ENCODE measurements at places on chromosomes 11 and 22.

DNA sequence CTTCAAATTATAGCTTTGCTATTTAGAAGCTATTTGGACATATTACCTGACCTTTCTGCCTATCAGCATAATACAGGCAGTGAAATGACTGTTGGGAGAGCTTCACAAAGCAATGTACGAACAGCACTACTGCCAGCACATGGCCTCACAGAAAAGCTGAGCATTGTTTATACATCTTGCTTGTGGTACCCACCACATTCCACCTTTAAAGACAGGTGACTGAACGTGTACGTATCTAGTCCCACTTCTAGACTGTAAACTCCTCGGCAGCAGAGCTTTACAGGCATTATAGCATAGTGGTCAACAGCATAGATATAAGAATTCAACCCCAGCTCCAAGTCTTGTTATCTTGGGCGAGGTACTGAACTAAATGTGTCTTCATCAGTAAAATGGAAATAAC is 1.6 kb downstream of the JOSD1 start:
- DNase-seq = no peak

- DNase-seq = no peak
Measured at GRCh38 chr11:78651923-78652842, 77.5 kb upstream of the NARS2 start.

DNA sequence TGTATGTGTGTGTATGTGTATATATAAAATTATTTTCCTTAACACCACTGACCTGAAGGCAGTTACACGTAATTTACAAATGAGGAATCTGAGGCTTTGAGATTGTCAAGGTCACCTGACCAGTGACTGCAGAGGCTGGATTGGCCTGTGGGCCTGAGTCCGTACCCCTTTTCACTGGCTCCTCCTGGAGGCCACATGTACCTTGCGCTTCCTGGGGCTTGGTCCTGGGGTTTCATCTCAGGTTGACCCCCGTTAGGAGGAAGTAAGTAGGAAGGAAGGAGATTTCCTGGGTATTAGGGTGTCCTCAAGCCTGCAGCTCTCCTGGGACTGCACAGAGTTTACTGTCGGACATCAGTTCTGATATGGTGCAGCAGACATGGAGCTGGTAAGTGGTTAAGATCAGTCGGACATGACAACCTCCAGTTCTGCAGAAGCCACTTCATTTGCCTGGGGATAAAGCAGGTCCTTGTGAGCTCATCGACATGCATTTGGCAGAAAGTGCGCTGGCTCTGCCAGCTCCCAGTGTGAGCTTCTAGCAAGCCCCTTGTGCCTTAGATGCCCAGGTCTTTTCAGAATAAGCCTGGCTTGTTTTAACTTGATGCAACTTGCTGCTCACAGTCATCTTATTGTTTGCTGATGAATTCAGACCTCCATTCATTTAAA is 36.6 kb downstream of the ST3GAL4 start:
- DNase-seq = peak; percentile 87

- no peak for DNase-seq
Measured at GRCh38 chr22:47169801-47170140, 407.3 kb downstream of the TBC1D22A start.
